ENCODE measurements at places on chromosomes 1 and 21. TPM values are rescaled to one million over a fixed set of nuclear protein-coding genes. Genes with fewer than 3 reads are reported as not detected.
A peak's percentile ranks its signal among the peaks of the same experiment; 100 is the strongest.

DIRAS3 gene
- total RNA-seq, result 2.4 TPM

FCRL5 gene
- total RNA-seq, result not detected

NEGR1 gene
- total RNA-seq, result 12.3 TPM

SELL gene
- 2.0 TPM for total RNA-seq

GBP6 gene
- 0.89 TPM for total RNA-seq

NUAK2 gene
- 16.8 TPM for total RNA-seq

DNA sequence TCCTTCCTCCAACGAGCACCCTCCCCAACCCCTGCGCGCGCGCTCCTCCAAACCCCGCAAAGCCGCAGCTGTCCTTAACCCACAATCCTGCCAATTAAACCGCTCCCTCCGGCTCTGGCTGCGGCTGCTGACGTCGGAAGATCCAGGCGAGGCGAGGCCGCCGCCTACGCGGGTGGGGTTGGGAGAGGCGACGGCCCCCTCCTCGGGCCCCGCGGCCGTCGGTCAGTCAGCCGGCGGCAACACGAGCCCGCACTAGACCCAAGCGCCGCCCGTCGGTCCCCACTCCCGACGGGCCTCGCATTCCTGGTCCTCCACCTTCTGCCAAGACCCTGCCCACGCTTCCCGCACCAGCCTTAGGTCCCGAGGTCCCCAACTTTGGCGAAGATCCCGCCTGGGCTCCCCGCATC is 75.4 kb downstream of the VWA5B1 start:
- no peak for DNase-seq

DNA sequence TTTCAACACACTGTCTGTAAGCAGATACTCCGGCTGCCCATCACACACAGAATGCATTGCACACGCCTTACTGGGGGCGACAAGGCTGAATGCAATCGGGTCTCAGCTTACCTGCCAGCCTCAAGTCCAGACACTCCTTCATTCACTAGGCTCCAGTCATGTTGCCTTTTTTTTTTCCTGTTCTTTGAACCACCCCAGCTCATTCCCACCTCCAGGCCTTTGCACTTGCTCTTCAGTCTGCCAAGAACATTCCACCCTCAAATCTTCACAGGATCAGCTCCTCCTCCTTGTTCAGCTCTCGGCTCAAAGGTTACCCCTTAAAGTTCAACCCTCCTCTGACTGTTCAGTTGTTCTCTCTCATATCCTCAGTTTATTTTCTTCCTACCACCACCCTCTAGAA is 181.9 kb upstream of the ESRRG start:
- no peak for DNase-seq

DNA sequence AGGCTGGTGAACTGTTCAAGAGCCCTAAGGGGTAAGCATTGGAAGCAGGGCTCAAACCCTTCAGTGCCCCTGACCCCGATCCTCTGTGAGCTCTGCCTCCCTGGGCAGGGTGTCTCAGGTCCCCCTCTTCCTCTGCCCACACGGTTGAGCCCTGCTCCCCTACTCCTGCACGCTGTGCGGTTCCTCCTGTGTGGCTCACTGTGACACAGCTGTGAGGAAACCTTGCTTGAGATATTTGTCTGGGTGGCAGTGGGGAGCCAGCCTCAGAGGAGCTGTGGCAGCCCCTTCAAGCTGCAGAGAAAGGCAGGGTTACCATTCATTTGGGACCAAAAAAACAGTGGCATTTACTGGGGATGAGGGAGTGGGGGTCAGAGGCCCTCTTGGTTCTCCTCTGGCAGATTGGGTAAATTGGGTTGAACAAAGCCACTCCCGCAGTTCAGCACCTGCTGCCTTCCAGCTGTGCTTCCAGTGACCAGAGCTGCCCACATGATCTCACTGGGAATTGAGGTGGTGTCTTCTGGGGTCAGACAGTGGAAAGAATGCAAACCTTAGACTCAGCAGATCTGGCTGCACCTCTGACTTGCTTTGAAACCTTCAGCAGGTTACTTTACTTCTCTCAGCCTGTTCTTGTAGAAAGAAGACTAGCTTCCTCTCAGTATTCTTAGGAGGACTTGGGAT is 60.6 kb upstream of the CD1D start:
- no peak for DNase-seq

- peak; percentile 72 for DNase-seq
Measured at GRCh38 chr1:204791453-204792353, 79.0 kb upstream of the NFASC start.

DNA sequence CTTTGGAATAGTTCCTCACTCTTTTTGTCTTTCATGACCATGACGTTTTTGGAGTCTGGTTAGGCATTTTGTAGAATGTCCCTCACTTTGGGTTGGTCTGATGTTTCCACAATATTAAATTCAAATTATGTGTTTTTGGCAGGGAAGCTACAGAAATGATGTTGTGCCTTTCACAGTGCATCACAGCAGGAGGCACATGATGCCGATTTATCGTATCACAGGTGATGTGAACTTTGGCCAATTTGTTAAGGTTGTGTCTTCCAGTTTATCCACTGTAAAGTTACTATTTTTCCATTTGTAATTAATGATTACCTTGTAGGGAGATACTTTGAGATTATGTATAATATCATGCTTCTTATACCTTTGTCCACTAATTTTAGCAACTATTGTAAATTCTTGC is 114.3 kb downstream of the FGGY start:
- no peak for DNase-seq

GRCh38 chr1:233470741-233471499 is 143.0 kb upstream of the KCNK1 start:
- DNase-seq, result no peak

- DNase-seq, result no peak
Measured at GRCh38 chr1:56574794-56575193, 4.6 kb downstream of the PLPP3 start.

- no peak for DNase-seq
Measured at GRCh38 chr1:40635763-40636500, 29.6 kb downstream of the RIMS3 start.

DNA sequence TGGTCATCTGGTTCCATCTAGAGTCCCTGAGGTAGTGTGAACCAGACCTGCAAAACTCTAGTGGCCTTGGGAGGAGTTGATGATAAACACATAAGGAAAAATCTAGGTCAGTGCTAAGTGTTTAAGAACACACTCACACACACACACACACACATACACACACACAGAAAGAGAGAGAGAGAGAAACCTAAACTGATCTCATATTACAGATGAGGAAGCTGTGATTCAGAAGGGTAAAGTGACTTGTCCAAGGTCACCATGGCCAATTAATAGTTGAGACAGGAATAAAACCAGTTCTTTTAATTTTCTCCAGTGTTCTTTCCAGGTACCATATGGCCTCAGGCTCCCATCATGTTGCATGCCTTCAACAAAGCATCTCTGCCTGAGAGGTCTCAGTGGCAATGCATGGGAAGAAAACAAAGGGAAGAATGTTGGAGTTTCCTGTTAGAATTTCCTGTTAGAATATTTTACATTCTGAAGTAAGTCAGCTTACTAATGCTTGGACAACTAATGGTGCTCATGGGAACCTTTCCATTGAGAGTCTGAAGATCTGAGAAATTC is 77.3 kb upstream of the TSPAN2 start:
- DNase-seq, result no peak

GRCh38 chr1:15178571-15179484 is 25.3 kb downstream of the TMEM51 start:
- no peak for DNase-seq

DNA sequence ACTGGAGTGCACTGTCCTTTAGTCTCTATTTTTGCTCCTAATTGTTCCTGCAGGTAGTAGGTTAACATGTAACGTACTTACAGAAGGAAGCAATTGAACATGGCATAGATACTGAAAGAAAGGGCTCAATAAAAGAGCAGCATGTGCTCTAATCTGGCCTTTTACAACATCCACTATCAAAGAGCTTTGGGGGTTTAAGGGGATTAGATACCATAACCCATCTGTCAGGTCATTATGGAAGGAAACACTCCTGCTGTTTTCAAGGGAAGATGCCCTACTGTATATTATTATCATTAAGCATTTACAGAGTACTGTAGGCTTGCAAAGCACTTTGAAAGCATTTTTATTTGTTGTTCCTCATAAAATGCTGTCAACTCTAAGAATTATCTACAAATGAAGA is 152.8 kb downstream of the TTLL7 start:
- DNase-seq, result no peak

DNA sequence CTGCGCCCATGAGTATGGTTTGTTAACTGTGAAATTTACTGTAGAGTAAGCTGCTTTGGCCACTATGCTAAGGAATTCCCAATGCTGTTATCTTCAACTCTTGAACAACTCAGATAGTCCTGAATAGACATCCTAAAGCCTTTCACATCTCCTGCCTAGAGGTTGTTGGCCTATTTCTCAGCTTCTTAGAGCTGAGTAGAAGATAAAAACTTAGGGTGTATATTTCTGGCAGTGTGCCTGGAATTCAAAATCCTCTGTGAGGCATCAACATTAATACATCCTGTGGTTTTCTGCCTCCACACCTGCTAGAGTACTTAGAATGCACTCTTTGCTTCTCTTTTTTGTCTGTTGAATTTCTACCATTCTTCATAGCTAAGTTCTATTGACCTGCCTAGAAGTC is 45.8 kb upstream of the RC3H1 start:
- no peak for DNase-seq

DNA sequence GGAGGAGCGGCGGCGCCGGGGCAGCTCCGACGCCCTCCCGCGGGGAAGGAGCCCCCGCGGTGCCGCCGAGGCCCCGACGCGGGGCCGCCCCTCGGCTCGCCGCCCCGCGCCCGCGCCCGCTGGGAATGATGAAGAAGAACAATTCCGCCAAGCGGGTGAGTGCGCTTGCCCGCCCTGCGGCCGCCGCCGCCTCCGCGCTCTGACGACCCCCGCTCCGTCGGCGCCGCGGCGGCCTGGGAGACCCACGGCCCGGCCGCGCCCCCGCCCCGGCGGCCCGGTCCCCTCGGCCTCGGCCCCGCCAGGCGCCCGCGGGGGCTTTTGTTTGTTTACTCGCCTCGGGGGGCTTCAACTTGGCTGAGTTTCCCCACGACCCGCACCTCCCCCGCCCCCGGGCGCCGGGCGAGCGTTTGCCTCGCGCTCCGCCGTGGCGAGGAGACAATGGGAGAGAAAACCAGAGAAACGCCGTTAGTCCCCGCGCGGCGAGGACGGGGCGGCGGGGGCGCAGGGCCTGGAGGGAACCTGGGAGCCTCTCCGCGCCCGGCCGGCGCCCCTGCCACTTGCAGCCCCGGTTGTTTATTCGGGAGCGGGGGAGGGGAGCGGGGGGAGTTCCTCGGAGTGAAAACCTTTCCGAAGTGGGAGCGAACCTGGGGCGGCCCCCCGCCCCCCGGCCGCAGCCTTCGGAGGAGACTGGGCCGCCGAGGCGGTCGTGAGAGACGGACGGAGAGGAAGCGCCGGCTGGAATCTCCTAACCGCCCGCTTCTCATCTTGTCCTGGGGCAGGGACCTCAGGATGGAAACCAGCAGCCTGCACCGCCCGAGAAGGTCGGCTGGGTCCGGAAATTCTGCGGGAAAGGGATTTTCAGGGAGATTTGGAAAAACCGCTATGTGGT is 661 bp downstream of the PLEKHO1 start:
- DNase-seq, result peak; percentile 60

DNA sequence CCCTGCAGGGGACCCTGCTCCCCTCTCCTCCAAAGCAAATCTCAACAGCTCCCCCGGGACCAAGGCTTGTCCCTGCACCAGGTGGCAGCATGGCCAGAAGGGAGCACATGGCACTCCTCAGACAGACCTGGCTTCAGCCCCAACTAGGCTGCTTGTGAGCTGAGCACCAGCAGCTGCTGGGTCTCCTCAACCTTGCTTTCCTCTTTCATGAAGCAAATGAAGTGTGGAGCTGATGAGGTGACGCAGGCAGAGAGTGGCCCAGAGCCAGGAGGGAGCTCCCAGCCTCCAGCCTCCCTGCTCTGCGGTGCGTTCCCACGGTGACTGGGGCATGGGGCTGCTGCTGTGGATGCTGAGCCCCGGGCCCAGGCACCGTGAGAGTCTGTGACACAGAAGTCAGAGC is 34.0 kb downstream of the MEGF6 start:
- DNase-seq, result peak; percentile 74

DNA sequence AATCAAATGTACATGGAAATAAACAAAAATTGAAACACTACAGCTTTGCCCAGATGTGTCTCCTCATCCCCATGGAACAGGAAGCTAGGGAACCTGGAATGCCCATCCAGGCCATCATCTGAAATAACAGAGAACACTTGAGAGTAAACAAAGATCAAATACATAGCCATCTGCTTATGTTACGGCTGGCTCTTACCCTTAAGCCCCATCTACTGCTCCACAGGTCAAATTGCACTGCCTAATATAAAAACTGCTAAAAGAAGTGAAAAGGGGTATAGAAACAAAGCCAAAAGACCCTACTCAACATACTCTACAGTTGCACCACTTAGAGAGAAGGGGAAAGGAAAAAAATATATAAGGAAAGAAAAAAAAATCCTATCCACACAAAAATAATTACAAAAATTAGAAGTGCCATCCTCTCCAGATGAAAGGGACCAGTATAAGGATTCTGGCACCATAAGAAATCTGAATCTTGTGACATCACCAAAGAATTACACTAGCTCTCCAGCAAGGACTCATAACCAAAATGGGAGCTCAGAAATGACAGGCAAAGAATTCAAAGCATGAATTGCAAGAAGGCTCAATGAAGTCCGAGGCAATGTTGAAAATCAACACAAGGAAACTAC is 26.9 kb downstream of the OR6Y1 start:
- no peak for DNase-seq

GRCh38 chr1:73333847-73334503 is 864.0 kb downstream of the LRRIQ3 start:
- no peak for DNase-seq

DNA sequence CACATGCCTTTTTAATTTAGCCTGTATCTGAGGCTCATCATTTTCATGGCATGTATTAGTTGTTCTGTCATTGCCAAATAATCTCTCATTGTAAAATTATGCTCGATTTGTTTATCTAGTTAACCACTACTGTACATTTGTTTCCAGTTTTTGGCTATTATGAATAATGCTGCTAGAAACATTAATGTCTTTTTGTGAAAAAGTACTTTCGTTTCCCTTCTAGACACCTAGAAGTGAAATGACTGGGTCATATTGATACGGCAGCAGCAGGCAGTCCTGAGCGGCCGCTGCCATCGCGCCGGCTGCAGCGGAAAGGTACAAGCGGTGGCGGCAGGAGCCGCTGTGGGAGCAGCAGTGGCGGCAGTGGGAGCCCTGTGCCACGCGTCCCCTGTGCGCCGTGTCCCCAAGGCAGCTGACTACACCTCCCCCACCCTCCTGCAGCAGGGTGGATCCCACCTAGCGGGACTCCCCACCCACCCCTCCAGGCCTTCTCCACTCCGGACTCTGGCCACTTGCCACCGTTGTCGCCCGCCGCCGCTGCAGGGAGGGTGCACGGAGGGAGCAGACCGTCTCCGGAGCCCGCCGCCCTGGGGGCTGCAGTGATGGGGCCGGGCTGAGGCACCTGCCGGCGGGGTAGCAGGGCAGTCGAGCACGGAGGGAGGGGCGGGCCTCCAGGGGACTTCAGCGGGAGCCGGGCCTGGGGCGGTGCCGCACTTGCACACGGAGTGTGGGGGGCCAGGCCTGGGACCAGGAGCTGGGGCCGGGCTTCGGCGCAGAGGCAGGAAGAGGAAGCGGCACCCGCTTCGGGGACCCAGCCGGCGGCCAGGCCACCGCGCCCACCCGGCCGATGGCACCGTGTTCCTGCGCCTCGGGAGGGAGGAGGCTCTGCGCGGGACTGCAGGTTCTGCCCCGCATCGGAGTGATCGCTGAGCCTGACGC is 66.8 kb upstream of the RGS7 start:
- DNase-seq, result peak; percentile 5

GRCh38 chr1:209207126-209207700 is 376.3 kb upstream of the CAMK1G start:
- no peak for DNase-seq

- peak; percentile 38 for DNase-seq
Measured at GRCh38 chr1:30379684-30380624, 343.4 kb downstream of the MATN1 start.
